Common myeloid progenitor, CD34-positive (primary cell): ENCODE measurements at places on chromosomes 2 and 18.

DNA sequence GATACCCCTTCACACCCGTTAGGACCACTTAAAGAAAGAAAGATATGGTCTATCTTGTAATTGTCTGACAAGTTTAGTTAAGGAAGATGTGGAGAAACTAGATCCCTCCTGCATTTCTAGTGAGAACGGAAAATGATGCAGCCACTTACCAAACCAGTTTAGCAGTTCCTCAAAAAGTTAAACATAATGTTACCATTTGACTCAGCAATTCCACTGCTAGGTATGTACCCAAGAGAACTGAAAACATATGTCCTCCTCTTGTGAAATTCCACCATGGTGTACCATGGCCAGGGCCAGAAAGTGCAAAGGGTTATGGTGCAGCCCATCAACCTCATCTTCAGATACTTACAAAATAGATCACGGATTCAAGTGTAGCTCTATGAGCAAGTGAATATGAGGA lies 79.0 kb upstream of the ID2 start:
- DNase-seq: peak; percentile 64

DNA sequence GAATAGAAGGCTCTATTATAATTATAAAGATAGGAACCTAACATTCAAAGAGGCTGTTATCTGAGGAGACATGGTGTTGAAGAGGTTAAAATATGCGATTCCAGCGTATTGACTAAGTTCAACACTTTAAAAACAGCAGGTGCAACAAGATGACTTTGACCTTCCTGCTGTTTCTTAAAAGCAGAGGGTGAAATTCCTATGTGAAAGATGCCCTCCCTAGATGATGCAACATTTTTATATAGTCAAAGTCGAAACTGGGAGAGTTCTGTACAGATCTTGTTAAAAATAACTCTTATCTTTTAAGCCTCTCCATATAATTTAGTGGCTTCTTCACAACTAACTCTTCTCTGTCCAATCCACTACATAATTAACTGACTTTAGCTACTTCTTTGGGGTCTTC lies 4.4 kb upstream of the ACKR3 start:
- no peak for DNase-seq

DNA sequence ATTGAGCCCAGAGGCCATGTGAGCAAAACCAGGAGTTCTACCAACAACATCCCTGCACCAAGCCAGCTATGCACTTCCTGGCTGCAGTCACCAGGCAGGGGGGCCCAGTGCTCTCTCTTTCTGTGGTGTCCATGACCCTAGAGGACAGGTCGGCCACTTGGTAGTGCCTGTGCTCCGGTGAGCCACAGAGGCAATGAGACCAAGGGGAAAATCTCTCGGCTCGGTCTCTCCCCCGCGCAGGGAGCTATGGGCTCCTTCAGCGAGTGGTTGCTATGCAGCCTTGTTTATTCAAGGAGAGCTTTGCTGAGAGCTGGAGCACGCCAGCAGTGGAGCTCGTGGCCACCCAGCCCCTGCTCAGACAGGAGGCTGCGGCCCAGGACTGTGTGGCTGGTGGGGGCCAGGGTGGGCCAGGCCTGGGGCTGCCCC lies at the start of gene TOGARAM2:
Gene TOGARAM2, plus strand, starts transcription at position 283 of the 426 bp plus-strand sequence. CDS start 13,537 bp downstream, outside the sequence.
- no peak for DNase-seq

DNA sequence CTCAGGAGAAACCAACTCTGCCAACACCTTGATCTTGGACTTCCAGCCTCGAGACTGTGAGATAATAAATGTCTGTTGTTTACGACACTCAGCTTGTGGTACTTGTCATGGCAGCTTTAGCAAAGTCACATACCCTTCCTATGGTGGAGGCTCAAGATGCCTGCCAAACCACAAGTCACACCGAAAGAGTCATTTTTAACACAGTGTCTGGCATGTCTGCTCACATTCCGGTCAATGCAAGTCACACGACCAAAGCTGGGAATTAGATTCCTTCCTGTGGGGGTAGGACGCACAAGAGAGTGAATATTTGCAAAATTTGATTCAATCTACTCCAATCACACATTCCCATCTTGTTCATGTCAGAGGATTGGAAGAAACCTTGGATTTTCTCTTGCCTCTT lies 24.6 kb downstream of the KCNE4 start:
- DNase-seq: peak; percentile 16

DNA sequence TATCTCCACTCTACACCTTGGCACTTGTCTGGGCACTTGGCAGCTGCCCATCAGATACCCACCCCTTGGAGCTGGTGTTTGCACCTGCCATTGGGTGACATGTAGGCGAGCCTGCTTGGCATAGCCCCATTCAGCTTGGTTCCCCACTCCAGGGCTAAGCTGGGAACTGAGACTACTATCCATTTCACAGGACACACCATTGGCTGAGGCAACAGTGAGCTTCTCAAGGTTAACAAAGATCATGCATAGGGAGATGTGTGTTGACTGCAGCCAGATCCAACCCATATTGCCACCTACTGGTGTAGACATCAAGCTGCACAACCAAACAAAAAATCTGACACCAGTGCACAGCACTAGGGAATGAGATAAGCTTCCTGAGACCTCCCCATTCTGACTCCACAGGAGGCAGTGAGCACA lies 1389.8 kb upstream of the TMEFF2 start:
- DNase-seq: peak; percentile 61

GRCh38 chr18:3578621-3579020 lies 128.6 kb downstream of the TGIF1 start:
- no peak for DNase-seq

DNA sequence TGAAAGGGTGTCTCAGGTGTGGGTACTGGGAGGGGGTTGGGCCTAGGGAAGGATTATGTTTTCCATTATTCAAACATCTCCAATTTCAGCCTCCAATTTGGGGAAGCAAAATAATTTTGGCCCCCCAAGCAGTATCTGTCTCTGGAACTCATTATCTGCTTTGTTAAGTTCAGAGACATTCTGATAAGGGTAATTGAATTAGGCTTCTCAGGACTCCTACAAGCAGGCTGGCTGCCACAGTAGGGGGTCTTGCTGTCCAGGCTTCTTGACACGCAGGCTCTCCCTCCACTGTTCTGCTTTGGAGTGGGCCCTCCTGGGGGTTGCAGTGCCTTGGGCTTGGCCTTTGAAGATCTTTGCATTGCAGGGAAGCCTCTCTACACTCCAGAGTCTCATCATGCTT lies 108.1 kb upstream of the SIX2 start:
- no peak for DNase-seq

DNA sequence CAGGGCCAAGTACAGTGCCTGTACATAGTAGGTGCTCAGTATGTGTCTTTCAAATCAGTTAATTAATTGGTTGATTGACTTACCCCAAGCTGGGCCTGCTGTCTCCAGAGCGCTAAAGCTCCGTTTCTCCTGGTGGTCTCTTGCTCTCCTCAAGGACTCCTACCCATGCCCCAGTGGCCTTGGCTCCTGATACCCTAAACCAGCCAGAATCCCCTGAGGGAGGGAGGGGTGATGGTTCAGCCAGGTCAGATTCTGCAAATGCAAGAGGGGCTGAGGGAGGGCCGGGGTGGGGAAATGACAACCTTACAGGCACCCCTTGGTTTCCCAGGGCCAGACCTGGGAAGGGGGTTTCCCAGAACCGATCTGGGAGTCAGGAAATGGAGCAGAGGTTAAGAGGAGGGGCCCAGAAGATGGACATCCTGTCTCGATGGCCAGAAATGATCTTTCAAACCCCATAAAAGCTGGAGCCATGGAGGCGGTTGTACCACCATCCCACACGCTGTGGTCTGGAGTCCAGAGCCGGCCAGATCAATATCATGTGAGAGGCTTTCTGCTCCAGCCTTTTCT lies 209.1 kb downstream of the TNS1 start:
- no peak for DNase-seq
